ENCODE measurements at places on chromosomes 2 and 18.

- no peak for DNase-seq
These were observed 454.3 kb upstream of the MEX3C start for GRCh38 chr18:51651761-51652160.

- no peak for DNase-seq
These were observed 63.9 kb downstream of the STK39 start for GRCh38 chr2:168183308-168183997.

GRCh38 chr2:220243571-220243970 is 616.1 kb downstream of the SLC4A3 start:
- DNase-seq = no peak

GRCh38 chr2:179569831-179570233 is 291.6 kb downstream of the ZNF385B start:
- peak; percentile 69 for DNase-seq

GRCh38 chr2:234091432-234091879 is 41.0 kb downstream of the SPP2 start:
- DNase-seq = no peak

GRCh38 chr18:48514786-48515185 is 24.0 kb upstream of the CTIF start:
- DNase-seq = no peak

- DNase-seq = no peak
These were observed 193.5 kb downstream of the MYO3B start for GRCh38 chr2:170371231-170371998.

GRCh38 chr2:239788576-239789098 is 236.5 kb downstream of the NDUFA10 start:
- DNase-seq = no peak

DNA sequence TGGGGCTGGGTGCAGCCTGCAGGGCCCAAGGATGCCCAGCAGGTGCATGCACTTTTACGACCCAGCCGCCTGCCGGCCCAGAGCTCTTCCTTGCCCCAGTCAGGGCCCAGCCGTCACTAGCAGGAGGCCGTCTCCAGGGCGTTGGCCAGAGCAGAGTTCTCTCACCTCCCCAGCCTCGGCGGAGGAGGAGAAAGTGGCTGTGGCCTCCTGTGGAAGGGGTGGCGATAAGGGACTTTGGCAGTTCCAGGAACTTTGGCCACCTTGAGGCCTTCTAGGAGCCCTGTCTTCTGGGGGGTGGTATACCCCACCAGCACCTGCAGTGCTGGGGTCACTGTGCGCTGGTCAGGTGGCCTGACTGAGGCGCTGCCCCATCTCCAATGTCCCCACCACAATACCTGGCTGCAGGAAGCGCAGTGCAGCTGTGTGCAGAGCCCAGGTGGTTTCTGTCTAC is 22.0 kb downstream of the NPPC start:
- DNase-seq = no peak

DNA sequence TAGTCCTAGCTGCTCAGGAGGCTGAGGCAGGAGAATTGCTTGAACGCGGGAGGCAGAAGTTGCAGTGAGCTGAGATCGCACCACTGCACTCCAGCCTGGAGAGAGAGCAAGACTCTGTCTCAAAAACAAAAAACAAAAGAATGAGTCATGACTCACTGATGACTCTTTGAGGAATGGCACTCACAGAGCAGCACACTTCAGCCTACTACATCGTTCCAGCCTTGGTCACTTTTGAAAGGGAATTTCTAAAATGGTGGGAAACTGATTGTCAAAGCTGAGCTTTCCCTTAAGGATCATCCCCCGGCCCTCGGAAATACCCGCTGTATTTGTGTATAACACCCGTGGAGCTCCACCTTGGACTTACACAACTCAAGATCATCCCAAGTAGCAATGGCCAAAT is 217.3 kb upstream of the HS6ST1 start:
- peak; percentile 94 for DNase-seq

GRCh38 chr2:43472527-43473194 is 123.2 kb downstream of the THADA start:
- DNase-seq = peak; percentile 61

- peak; percentile 28 for DNase-seq
These were observed 426.9 kb downstream of the CDH2 start for GRCh38 chr18:27750014-27750413.

DNA sequence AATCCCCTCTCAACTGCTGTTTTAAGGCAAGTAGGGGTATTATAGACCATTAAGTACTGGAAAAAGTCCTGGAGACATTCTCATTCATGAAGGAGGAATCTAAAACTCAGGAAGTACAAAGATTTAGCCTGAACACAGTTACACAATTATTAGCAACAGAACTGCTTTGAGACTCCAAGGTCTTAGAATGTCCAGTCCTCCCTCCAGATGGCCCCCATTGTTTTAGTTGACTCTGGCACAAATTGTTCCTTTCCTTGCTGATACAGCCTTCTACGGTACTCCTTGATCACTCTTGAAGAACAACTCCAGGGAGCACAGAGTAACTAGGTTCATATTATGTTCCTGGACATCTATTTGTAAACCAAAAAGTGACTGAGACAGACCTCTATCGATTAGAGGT is 210.1 kb upstream of the RND3 start:
- DNase-seq = no peak

- DNase-seq = no peak
These were observed 115.0 kb downstream of the EN1 start for GRCh38 chr2:118732432-118732831.

GRCh38 chr2:176494949-176495353 is 225.7 kb downstream of the MTX2 start:
- no peak for DNase-seq

DNA sequence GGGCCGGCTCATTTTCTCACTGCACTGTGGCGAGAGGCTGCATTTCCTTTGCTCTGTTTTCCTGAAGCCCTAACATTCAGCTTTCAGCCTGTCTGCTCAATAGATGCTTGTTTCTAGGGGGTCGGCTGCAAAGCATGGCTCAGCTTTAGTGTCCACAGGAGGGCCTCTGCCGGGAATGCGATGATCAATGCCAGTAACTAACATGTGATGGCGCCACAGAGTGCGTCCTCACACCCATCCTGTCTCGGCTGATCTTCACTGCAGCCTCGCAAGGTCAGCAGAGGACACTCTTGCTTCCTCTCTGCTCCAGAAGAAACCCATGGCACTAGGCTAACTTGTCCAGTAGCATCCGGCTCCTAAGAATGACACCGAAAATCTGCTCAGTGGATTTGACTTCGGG is 156.4 kb upstream of the PXDN start:
- no peak for DNase-seq

DNA sequence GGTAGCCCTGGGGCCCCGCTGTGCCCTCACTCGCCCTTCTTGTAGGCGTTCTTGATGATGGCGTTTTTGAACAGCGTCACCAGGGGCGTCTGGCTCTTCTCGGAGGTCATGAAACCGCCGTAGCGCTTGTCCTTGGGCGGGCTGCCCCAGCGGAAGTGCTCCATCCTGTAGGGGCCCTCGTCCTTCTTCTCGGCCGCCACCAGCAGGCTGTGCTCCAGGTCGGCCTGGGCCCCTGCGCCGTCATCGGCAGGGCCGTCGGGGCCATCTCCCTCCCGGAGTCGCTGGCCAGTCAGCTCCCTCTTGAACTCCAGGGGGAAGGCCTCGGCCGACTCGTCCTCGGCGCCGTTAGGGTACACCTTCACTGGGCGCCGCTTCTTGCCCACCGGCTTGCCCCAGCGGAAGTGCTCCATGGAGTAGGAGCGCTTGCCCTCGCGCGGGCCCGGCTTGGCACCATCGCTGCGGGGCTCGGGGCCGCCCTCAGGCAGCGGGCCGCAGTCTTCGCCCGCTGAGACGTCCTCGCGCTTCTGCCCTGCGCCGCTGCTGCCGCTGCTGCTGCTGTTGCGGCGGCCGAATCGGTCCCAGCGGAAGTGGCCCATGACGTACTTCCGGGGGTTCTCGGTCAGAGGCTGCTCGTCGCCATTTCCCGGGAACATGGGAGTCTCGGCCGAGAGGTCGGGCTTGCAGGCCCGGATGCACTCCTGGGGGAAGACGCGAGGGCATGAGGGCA is 7.2 kb downstream of the POMC start:
- DNase-seq = peak; percentile 4

- no peak for DNase-seq
These were observed 184.1 kb upstream of the KYNU start for GRCh38 chr2:142693171-142693950.

DNA sequence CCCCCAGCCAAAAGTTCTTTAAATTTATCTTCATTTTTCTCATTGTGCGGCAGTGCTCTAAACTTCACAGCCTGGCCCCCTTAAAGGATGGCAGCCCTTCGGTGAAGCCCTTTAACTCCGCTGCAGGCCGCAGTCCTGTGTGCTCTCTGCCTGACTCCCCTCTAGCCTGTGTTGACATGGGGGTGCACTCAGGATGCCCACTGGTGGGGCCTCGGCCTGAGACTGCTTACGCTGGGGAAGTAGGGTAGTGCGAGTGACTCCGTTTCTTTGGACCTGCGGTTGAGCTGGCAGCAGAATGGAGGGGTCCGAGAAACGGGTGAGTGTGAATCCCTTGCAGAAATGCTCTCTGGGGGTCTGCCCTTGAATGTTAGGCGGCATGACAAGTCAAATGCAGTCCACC is 5.6 kb downstream of the RAB12 start:
- no peak for DNase-seq

DNA sequence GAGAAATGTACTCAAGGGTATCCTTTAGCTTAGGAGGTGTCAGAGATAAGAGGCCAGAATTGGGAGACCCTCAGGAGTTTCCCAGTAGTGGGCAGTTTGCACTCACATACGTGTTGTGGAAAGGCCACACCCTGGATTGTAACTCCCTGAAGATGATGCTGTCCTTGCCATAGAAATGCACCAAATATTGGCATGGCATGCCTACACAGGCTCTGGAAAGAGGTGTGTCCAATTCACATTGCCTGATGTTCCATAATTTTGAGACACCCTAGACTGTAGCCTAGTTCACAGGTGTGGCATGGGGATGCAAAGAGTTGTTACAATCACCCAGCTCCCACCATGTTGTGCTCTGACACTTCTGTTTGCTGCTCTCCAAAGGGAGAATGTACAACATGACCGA is 271.9 kb downstream of the CCDC85A start:
- no peak for DNase-seq

GRCh38 chr2:13604951-13605661 is 888.4 kb downstream of the TRIB2 start:
- no peak for DNase-seq

DNA sequence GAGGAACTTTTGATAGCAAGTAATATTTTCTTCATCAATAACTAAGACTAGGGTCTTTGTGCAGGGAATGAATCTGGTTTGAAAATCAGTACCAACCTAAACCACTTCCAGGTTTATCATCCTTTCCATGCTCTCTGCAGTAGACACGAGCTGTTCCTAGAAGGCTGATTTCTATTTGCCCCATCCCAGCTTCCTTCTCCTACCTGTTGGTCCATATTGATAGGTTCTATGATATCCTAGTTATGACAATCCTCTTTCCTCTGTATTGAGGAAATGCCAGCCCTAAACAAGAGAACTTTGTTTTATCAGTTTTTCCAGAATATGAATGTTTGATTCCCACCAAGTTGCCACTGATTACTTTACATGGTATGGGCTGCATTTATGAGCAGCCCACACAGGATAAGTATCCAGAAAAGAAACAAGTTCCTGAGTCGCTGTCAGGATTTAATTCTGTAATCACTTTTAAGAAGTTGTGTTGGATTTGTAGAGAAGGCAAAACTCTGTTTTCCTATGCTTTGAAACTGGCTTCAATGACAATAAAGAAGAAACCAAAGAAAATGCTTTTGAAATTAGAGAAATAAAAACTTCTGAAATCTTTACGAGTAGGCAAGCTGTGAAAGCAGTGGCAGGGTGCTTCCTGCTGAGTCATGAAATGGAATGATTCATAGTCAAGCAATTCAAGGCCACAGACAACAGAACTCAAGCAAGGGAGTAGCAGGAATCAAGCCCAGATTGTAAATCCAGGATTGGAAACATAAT is 37.3 kb upstream of the TANK start:
- peak; percentile 93 for DNase-seq

GRCh38 chr18:22132763-22133162 is 36.6 kb upstream of the GATA6 start:
- no peak for DNase-seq

- DNase-seq = no peak
These were observed 69.3 kb downstream of the MAPK4 start for GRCh38 chr18:50629148-50629631.

DNA sequence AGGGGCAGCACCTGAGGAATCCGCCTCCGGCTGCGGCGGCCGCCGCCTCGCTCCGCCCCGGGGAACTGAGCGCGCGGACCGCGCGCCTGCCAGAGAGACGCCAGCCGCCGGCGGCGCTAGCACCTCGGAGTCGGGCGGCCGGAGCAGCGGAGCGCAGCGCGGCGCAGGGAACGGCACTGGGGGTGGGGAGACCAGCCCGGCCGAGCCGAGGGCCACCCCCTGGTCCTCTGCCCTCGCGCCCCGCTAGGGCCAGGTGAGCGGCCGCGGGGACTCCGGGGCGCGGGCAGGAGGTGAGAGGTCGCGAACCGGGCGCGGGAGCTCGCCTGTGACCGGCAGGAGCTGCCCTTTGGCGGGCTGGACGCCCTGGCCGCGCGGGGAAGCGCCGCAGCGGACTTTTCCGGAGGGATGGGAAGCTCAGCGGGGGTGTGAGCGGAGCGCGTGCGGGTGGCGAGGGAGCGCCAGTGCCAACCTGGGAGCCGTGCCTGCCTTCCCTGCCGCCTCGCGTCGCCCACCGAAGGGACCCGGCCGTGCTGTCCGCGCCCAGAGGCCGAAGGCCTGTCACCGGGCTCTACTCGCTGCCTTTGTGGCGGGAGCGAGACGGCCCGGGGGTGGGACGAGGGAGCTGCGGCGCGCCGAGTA is at the start of gene GREB1L:
GREB1L (plus strand) TSS at position 92 of the 639 bp plus-strand sequence. CDS start 141,287 bp downstream, outside the sequence.
- DNase-seq = no peak

DNA sequence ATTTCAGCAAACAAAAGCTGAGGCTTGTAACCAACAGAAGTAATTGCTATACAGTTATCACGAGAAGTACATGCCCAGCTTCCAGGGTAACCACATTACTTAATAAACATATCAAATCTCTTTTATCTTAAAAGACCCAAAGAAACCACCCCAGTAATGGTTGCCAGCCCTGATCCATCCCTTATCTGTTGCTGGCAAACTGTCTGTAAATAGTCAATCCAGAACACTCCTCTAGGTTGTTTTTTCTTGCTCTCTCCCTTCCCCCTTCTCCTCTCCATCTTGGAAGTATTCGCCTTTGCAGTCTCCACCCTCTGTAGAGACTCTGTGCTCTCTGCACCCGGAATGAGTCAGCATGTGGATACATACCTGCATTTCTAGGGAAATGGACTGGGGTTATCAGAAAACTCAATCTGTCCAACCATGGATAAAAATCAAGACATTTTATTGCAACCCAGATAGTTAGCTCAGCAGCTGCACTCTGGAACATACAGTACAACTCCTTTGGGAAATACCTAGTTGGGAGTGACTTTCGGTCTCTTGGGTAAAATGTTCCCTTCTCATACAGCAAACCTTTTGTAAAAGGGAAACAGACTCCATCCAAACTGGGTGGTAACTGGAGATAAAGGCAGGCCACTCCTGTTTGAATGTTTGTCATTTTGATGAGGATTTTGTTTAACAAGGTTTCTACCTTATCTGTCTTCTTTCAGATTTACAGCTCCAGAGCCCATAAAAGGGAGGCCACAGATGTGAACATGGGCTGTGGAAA is 123.5 kb upstream of the FOSL2 start:
- DNase-seq = peak; percentile 51

GRCh38 chr2:206488053-206488452 is 44.7 kb downstream of the ADAM23 start:
- DNase-seq = no peak

GRCh38 chr2:217353591-217353990 is 493.7 kb upstream of the TNP1 start:
- no peak for DNase-seq

GRCh38 chr2:103805746-103806145 is 1043.9 kb downstream of the TMEM182 start:
- DNase-seq = no peak

- peak; percentile 55 for DNase-seq
These were observed 264.9 kb upstream of the CCDC68 start for GRCh38 chr18:55224086-55224625.
